ENCODE measurements at places on chromosomes 6 and 20.
A peak's percentile ranks its signal among the peaks of the same experiment; 100 is the strongest.

- DNase-seq: no peak
Observed at GRCh38 chr6:144897441-144897921, 612.3 kb downstream of the UTRN start.

- no peak for DNase-seq
Observed at GRCh38 chr20:40037511-40037910, 651.5 kb downstream of the MAFB start.

- no peak for DNase-seq
Observed at GRCh38 chr20:59945731-59946130, 5.5 kb downstream of the FAM217B start.

- DNase-seq: no peak
Observed at GRCh38 chr6:161487694-161488093, 213.8 kb upstream of the AGPAT4 start.

DNA sequence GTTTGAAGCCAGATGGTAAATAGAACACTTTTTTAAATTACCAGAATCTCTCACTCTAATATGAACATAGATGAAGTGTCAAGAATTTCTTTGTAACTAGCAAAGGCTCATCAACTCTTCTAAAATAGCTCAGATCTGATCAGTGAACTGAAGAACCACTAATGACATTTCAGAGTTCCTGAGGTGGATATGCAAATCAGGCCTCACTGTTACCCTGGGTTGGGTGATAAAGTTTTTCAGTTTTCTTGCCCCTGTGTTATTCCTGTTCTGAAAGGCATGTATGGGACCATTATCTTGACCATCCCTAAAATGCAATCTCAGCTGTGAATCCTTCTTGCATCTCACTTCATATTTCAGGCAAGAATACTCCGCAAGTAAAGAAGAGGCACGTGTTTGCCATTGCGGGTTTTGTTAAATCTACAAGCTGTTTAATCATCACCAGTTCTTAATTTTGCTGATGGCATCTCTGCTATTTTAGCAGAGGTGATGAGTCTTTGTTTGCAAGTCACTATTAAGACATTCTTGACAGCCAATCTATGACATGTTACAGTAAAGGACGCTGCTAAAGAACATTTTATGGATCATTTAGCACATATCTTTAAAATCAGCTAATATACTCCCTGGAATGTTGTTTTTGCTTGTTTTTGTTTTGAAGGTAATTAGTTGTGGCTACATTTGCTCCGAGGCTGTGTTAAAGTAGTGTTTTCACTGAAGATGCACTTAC is 47.9 kb downstream of the KHDC1L start:
- DNase-seq: no peak

GRCh38 chr20:24619212-24619611 is 149.8 kb downstream of the SYNDIG1 start:
- DNase-seq: peak; percentile 83

DNA sequence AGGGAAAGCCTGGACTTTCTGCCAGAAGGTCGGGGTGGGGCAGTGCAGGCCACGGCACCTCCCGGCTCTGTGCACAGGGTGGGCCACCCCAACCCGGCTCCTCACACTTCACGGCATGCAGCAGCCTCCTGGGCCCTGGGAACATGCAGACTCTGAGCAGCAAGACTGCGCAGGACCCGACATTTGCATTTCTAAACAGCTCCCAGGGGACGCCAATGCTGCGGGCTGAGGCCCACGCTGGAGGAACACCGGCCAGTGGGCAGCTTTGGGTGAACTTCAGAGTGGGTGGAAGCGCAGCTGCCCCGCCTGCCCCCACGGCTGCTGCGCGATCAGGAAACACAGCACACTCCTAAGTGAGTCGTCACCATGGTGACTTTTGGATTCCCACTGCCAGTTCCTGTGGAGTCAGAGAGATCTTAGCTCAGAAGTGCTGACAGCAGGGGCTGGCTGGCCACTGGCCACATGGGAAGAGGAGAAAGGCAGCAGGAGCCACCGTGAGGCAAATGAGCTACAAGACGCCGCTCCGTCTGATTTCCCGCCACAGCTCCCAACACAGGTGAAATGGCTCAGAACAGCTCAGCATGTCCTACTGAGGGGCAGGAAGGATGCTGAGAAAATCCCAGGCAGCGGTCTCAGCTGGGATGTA is 52.1 kb downstream of the RNASET2 start:
- peak; percentile 42 for DNase-seq

DNA sequence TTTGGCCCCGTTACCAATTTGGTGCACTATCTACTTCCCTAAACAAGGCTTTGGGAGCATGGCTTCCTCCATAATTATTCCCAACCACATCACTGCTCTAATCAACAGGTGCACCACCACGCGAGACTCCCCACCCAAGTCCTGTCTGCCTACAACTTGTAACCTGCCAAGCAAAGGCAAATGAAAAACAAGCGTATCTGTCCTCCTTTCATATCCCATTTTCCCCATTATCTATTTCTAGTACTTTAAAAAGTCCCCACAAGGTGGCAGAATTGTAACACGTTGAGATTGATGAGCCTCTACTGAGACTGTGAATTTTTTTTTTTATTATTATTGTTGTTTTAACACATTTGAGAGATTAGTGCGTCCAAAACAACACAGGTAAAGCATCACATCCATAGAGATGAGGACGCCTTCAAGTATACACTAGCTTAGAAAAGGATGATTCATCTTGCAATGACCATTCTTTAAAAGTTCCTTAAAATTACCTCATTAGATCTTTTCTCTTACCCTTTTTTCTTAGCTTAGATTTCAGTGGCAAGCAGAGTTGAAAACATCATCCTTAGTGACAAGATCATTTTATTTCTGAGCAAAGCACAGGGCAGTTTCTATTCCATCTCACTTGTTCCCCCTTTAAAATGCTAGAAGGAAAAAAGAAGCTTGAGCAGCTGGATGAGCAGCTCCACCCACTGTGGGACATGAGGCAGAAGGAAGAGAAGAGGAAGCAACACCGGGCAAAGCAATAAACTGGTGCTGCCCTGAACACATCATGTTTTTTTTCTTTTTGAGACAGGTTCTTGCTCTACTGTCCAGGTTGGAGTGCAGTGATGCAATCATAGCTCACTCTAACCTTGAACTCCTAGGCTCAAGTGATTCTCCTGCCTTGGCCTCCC is 210.8 kb downstream of the ARHGAP18 start:
- DNase-seq: peak; percentile 80

DNA sequence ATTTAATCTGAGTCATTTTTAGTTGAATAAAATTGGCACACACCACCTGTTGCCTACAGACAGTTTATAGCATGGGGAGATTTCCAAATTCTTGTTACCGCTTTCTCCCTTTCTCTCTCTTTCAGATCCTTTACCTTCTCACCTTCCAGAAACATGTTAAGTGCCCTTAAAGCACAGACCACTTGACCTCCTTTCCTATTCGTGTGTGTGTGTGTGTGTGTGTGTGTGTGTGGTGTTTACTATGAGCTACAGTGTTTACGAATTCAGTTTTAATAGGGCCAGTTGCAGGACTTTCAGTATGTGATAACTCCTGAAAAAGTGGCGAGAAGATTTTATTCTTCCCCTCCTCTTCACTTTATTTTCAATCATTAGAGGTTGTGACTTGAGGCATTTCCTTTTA is 258.1 kb downstream of the BMP2 start:
- no peak for DNase-seq

DNA sequence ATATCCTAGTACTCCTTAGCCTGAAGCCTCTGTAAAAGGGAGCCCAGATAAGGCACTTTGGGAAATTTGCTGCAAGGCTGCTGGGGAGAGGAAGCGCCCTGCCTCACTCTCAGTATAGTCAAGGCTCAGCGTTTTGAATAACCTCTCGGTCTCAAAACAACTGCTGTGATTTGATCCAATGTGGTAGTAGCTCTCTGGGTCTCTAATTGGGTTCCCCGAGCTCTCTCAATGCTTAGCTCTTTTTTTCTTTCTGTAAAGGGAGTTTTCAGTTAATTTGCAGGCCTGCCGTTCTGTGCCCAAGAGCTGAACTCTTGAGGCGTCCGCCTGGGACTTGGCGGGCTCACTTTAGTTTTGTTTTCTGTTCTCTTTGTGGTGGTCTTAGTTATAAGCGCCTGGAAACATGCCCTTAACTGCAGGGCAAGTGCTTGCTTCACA is 41.2 kb downstream of the ZHX3 start:
- DNase-seq: peak; percentile 49

GRCh38 chr20:1538655-1539054 is 18.9 kb downstream of the SIRPD start:
- DNase-seq: no peak

DNA sequence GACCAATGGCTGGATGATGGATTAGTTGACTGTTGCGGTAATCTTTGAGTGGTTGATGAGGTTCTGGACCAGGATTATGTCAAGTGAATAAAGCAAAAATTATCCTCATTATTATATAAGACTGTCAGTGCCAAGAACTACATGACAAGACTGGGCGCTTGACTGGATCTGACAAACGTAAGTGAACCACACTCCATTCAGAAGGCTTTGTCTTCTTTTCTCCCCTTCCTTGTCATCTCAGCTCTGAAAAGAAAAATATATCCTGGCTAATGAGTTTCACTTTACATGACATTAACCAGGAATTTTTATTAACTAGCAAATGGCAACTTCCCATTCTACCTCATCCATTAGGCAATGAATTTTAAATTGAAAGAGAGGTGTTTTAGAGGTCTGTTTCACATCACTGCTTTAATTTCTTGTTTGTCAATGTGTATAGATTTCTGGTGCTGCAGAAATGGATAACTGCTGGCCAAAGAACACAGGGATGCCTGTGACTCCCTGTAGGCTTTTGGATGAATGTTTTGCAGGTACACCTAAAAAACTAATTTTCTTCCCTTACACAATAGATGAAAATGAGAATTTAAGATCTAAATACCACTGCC is 150.1 kb downstream of the ELOVL4 start:
- no peak for DNase-seq

DNA sequence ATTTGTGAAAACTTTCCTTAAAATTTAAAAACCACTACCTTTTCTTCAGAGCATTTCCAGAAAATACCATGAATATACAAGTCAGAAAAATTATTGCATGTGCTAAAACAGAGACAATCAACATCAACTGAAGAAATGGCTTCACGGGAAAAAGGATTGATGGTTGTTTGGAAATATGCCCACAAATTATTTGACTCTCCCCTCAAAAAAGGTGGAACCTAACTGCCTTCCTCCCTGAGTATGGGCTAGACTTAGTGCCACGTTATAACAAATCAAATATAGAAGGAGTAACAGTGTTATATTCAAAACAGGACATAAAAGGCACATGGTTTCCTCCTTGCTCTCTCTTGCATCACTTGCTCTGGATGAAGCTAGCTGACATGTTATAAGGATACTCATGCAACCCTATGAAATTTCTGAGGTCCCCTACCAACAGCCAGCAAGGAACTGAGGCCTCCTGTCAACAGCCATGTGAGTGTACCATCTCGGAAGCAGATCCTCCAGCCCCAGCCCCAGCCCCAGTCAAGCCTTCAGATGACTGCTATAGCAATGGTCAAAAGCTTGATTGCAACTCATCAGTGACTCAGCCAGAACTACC is 8.4 kb downstream of the BTBD9 start:
- no peak for DNase-seq

DNA sequence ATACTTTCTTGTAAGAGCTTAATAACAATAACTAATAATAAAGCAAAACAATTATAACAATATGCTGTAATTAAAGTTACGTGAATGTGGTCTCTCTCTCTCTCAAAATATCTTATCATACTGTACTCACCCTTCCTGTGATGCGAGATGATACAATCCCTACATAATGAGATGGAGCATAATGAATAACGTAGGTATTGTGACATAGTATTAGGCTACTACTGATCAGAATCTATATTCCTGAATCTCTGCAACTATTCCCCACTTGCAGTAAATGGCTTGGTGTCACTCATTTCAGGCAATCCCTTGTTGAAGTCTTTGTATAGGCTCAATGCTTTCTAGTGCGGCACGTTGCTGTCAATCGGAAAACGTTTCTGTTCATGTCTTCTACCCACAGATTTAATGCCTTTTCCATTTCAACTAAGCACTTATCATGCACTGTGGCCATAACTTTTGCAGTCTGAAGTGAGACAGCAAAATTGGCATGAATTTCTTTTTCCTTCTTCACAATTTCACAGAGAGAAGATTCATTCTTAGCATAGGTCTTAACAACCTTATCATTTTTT is 32.3 kb downstream of the MOXD1 start:
- DNase-seq: no peak

DNA sequence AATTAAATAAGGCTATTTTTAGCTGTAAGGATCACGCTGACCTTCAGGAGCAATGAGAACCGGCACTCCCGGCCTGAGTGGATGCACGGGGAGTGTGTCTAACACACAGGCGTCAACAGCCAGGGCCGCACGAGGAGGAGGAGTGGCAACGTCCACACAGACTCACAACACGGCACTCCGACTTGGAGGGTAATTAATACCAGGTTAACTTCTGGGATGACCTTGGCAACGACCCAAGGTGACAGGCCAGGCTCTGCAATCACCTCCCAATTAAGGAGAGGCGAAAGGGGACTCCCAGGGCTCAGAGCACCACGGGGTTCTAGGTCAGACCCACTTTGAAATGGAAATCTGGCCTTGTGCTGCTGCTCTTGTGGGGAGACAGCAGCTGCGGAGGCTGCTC is 84.0 kb downstream of the RAMACL start:
- DNase-seq: no peak

DNA sequence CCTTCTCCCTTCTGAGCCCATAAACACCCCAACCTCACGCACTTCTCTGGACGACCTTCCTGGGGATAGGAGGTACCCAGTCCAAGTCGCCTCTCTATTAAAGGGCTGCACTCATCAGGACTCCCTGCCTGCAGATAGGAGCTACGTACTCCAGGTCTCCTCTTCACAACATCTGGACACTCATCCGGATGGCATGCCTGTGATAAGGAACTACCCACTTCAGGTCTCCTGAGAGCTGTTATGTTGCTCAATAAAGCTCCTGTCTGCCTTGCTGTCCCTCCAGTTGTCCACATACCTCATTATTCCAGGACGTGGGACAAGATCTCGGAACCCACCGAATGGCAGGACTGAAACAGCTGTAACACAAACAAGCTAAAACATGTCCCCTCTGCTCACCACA is 548.0 kb downstream of the TBC1D32 start:
- DNase-seq: no peak

DNA sequence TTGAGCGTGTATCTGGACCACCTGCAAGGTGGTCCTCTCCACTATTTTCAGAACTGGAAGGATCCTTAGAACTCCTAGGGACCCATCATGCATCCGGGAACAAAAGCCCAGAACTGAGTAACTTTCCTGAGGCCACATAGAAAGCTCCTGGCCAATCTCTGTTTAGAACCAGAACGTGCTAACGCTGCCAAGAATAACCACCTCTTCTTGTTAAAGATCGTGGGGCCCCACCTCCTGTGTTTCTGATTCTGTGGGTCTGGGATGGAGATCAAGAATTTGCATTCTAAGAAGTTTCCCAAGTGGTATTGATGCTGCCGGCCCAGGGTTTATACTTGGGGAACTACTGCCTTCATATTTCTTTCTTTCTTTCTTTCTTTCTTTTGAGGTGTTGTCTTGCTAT is 13.3 kb downstream of the CD40 start:
- DNase-seq: no peak
